ENCODE measurements at places on chromosomes 6 and 20.

GRCh38 chr20:15395457-15395856 is 1058.0 kb upstream of the FLRT3 start:
- no peak for DNase-seq

- DNase-seq, result no peak
Measured at GRCh38 chr6:169849396-169849795, 98.0 kb downstream of the ERMARD start.

DNA sequence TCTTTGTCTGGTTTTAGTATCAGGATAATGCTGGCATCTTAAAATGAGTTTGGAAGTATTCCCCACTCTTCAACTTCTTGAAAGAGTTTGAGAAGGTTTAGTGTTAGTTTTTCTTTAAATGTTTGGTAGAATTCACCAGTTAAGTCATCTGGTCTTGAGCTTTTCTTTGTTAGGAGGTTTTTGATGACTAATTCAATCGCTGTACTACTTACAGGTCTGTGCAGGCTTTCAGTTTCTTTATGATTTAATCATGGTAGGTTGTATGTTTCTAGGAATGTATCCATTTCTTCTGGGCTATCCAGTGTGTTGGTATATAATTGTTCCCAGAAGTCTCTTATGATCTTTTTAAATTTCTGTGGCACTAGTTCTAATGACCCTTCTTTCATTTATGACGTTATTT is 215.5 kb downstream of the LRFN2 start:
- no peak for DNase-seq

GRCh38 chr20:33273117-33273851 is 9.7 kb upstream of the BPIFB1 start:
- no peak for DNase-seq

- DNase-seq, result no peak
Measured at GRCh38 chr6:12567682-12568081, 148.9 kb upstream of the PHACTR1 start.

- no peak for DNase-seq
Measured at GRCh38 chr6:119603501-119603900, 253.9 kb upstream of the MAN1A1 start.

GRCh38 chr6:82073484-82073883 is 174.1 kb downstream of the IBTK start:
- DNase-seq, result no peak

DNA sequence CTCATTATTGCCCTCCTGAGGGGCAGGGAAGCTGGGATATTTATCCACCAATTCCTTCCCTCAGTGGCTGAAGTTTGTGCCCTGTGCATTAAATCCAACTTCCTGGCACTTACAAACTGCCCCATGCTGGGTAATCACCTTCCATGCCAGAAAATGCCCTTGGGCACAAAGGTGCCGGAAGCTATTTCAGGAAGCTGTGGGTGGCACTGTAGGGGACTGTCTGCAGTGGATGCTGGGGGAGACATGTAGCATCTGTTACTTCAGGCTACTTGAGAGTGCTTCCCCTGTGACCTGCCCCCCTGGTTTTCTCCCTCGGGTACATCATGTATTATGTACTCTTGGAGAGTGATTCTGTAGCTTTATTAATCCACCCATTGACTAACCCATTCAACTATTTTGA is 24.7 kb upstream of the RALGAPA2 start:
- DNase-seq, result no peak

DNA sequence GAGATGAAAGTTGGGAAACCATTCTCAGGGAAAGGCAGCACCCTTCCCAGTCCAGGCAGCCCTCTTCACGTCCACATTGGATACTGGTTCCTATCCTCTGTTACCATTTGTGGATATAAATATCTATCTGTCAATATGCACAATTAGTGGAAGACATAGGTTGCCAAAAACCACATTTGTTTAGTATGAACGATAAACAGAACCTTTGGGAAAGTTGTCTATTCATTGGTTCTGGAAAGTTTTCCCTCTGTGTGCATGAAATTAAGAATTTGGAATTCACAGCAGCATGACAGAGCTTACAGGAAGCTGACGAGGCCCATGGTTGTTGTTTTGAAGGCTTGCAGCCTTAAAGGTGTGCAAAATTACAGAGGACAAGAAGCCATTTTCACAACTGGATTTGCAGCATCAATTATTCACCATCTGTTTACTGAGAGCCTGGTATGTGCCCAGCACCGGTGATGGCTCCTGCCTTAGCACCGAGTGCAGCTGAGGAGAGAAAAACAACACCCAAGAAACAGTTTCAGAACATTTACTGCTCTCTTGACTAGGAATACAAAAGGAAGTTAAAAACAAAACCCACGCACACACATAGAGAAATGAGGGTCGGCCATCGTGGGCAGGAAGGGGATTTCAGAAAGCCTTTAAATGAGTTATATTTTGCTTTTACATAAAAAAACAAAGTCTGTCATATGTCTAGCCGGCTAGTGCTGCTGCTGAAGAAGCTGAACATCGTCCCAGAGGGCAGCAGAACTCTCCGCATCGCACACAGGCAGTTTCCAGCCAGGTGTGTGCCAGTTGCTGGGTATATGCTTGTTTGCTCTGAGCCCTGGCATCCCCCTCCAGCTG is 319.6 kb downstream of the FARS2 start:
- DNase-seq, result peak; percentile 24

GRCh38 chr20:57259938-57260921 is 6.2 kb downstream of the BMP7 start:
- DNase-seq, result no peak

- DNase-seq, result no peak
Measured at GRCh38 chr20:19486446-19486845, 271.6 kb upstream of the RIN2 start.

DNA sequence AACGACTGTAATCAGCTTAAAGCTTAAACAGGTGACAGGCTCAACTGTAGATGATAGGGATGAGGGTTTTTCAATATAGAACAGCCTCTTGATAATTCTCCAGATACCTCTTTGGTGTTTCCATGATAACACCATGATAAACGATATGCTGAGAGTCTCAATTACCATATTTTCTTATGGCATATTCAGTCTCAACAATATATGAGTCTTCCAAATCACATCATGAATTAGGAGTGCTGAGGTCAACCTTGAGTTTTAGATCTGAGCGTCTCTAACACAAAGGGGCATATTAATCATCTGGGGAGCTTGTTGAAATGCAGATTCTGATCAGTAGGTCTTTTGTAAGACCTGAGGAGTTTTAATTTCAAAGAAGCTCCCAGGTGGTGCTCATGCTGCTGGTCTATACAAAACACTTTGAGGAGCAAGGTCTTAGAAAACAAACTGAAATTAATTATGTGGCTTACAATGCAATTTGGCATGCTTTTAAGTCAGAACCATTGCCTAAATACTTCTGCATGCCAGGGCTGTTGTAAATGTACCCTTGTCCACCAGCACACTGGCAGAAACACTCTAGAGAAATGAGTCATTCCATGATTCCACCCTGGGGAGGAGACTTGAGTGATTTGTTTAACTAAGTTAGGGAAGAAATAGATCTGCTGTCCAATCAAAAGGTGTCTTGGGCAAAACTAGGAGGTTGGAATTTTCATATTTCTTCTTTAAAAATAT is 49.6 kb downstream of the PTCHD4 start:
- no peak for DNase-seq

DNA sequence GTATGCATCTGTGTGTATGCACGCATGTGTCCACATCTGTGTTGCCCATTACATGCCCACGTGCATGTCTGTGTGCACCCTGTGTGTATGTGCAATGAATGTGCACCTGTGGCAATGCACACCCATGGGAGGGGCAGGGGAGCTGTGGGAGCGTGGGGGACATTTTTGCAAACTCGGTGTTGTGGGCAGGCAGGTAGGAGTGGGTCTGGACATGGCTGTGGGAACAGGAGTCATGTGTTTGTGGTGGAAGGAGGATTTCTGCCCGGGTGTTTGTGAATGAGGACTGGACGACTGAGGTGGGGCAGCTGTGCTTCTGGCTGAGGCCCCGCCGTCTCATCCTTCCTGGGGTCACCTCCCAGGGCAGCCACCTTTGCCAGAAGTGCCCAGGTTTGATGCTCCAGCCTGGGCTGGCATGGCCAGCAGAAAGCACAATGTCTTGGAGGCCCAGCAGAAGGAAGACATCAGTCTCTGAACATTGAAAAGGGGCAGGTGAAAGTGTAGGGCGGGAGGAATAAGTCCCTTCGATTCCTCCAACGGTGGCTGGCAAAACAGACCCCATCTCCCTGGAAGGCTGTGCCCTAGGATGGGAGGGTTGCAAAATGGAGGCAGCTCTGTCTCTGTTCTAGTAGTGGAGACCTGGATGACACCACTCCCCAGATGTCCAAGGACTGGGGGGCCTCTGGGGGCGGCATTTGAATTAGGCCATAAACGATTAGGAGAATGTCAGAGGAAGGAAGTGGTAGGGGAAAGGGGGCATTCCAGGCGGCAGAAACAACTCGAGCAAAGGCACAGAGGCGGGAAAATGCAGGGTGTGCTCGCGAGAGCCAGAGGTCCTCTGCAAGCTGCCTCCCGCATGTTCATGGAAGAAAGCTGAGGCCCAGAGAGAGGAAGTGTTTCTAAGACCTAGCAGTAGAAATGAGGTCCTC is 19.1 kb upstream of the ARMC12 start:
- no peak for DNase-seq

GRCh38 chr6:82842721-82843120 is 222.9 kb downstream of the UBE3D start:
- no peak for DNase-seq

DNA sequence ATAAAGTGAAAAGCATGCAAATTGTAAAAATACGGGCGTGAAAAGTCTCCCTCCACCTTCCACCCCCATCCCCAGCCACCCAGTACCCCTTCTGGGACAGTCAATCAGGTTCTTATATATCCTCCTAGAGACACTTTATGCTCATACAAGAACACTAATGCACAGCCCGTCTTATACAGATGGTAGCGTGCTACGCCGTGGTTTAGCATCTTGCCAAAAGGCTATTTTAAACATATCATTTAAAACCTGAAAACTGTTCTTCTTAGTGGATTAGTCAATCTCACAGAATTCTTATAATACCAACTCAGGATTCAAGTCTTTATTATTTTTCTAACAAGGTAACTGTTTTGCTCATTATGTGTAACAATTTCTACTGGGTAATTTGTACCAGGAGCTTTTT is 57.2 kb upstream of the MRPS10 start:
- no peak for DNase-seq

DNA sequence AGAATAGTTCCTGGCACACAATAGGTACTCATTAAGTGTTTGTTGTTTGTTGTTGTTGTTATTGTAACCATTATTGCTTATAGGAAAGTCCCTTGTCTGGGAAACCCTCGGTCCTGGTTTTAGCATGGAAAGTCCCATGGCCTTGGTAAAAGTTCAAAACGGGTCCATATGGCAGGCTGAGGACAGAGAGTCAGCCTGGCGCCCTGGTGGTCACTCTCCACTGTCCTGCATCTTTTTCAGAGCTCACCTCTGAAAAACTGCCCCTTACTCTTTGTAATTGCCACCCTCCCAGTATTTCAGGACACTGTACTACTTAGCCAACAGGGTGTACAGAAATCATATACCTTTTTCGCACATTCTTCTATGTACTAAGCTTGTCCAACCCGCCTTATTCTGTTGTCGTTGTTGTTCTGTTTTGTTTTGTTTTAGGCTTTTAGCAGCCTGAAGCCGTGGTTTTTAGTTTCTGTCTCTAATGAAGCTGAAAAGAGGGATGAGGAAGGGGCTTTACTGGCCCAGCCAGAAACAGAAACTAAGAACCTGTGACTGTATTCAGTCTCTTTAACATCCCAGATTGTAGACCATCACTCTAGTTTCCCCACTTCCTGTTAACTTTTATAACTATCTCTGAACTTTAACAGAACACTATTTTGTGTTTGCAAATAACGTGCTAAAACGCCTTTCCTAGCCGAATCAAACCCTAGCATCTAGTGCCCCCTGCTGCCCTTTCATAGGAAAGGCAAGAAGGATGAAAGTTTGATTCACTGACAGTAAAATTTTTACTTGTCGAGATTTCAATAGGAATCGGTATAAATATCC is 7.6 kb upstream of the TMEM14A start:
- peak; percentile 42 for DNase-seq

DNA sequence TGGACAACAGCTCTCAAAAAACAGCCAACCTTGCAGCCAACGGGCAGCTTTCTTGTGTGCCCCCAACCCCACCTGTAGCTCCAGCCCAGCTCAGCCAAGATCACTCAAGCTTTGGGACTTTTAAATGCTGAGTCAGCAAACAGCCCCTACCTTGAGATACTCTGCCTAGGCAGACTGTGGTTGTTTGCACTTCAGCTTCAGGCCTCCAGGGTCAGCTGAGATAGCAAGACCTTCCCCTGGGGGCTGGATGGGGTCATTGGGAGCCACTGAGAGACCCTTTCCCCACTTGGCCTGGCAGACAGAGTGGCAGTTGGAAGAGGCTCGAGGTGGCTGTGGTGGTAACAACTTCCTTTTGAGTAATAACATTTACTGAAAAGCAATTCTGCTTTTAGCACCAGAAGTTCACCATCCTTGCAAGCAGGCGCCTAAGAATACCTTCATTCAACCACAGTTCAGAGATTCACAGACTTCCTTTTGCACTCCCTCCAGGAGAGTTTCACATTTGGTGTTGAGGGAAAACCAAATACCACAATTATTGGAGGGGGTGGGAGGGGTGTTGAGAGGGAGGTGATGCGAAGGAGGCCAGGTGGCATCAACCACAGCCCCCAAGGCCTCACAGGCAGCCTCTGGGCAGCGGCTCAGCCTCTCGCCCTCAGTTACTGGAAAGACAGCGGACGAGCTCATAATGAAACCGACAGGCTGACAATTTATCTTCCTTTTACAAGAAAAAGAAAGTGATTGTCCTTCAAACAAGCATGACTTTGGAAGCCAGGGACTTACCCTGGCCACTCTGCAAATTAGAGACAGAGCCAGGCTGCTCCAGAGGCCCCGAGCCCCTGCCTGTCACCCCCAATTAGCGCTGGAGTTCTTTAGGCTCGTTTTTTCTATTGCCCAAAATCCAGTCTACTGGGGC is 148.1 kb downstream of the CEBPB start:
- no peak for DNase-seq

GRCh38 chr20:38108438-38108985 is 56.6 kb downstream of the TGM2 start:
- DNase-seq, result no peak

DNA sequence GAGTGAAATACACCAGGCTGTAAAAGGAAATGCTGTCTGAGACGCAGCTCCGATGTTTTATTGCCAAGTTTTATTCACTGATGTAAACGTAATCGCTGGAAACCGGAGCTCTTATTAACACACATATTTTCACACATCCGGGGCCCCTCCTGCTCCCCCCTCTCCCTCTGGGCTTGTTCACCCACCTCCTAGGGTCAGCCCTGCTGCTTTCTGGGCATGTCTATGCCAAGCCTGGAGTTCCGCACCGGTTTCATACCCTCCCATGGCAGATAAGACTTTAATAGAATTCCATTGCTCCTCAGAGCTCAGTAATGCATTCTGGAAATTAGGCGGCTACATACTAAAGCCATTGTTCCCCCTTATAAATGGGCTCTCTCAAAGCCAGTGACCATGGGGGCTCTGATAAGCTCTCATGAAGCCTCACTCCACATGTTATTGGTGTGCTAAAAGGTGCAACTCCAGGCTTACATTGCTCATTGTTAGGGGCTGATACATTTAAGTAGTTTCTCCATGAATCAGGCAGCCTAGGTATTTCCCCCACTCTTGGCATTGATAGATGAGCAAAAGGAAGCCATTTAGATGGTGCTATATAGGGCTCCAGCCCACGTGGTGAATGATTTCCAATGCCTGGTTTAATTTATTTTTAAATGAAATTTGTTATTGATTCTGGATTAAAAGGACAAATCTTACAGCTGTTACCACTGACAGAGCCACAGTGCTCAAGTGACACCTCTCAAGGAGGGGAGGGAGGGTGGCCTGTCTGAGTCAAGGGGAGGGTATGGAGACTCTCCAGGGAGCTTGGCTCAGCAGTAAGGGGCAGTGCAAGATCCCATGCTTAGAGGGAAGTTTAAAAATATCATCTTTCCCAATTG is 4.5 kb upstream of the VSTM2L start:
- DNase-seq, result no peak

GRCh38 chr20:15674253-15675060 is 898.8 kb downstream of the KIF16B start:
- DNase-seq, result no peak

Measured in stimulated activated naive CD4-positive, alpha-beta T cell (primary cell).